NT2/D1 (cell line): ENCODE measurements at places on chromosomes 5 and 9.

DNA sequence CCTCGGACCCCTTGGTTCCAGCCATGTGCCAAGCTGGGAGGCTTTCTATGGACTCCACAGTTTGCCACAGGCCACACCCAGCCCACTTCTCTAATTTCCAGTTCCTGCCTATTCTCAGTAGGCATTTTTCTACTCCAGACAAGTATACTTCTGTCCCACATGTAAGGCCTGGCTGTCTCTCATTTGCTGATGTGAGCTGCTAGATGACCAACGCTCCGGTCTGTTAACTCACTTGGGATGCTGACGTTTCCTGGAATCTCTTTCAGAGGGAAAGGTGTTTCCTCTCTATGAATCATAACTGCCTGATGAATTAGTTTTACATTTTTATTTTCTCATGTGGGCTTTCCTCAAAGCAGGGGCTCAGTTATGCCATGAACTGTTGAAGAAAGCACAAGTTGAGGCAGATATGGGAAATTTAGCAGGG lies 36.3 kb downstream of the ERGIC1 start:
- no peak for DNase-seq

DNA sequence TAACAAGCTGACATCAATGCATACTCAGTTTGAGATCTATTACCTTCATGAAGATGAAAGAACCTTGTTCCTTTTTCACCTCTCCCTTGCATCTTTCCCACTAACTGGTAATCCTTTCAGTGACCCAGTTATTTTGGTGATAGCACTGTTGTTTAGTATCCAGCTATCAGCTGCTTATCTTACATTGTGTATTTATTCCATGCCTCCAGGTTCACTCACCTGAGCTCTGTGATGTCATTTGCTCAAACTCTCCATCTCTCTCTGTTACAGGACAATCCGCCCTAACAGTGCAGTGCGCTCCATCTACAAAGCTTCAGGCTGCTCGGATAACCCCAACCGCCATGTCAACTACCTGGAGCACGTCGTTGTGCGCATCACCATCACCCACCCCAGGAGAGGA lies 235.5 kb downstream of the RFK start:
- DNase-seq = no peak

GRCh38 chr9:94034511-94034910 lies 49.8 kb upstream of the PTPDC1 start:
- DNase-seq = no peak

GRCh38 chr9:19231126-19231903 lies 822 bp downstream of the DENND4C start:
- DNase-seq = peak; percentile 22

DNA sequence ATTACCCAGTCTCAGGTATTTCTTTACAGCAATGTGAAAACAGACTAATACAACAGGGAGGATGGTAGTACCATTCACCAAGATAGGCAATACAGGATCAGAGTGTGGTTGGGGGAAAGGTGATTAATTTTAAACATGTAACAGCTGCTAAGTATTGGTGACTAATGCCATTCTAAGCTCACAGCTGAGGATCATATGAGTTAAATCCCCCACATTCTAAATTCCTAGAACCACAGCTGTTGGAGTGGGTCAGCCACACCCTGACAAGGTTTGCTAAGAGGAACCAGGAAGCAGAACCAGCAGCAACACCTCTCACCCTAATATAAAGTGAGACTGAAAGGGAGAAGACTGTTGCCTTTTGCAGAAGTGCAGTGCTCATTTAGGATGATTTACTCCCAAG lies 24.8 kb downstream of the HSPB3 start:
- no peak for DNase-seq

DNA sequence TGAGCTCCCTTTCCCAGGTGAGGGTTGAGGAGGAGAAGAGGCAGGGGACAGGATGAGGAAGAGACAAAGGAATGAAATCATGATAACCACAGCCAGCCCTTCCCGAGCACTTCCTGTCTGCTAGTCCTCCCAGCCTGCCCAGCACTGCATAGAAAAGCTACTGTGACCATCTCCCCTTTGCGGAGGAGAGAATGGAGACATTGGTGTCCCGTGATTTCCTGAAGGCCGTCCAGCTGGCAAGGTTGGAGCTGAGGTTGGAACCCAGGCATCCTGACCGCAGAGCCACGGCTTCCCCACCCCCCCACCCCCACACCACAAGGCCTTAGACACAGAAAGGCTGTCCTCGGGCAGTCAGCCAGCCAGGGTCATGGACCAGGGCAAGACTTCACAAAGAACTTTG lies 131.1 kb upstream of the ICE1 start:
- DNase-seq = no peak

GRCh38 chr9:88387552-88388202 lies 567 bp upstream of the SPIN1 start:
- DNase-seq = peak; percentile 46

DNA sequence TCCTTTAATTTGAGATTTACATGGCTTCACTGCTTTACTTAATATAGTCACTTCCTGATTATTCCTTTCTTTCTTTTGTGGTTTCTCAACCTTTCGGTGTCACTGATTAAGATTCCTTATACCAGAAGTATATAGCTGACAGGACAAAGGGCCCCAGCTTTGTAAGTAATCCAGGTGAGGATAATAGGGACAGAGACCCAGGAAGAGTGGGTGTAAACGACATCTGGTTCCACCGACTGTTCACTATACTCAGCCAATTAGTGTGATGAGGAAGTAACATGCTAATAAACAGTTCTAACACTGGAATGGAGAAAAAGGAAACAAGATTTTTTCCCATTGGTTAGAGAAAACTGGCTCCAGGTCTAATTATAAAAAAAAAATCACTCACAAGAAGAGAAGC lies 286.3 kb upstream of the EFNA5 start:
- DNase-seq = no peak

DNA sequence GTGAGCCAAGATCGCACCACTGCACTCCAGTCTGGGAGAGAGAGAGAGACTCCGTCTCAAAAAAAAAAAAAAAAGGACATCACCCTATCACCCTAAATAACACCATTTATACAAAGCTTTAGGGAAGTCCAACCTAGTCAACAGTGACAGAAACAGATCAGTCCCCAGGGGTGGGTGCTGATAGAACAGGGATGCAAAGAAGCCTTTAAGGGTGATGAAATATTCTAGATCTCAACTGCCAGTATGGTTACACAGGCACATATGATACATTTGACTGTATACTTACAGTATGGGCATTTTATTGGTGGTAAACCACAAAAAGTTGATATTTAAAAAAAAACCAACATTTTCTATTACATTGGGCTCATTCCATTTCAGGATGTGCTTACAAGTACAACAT lies 4.8 kb downstream of the RETREG1 start:
- DNase-seq = no peak
